ENCODE measurements at places on chromosomes 6 and 20.

- no peak for DNase-seq
Observed at GRCh38 chr20:38855356-38855755, 49.9 kb downstream of the PPP1R16B start.

DNA sequence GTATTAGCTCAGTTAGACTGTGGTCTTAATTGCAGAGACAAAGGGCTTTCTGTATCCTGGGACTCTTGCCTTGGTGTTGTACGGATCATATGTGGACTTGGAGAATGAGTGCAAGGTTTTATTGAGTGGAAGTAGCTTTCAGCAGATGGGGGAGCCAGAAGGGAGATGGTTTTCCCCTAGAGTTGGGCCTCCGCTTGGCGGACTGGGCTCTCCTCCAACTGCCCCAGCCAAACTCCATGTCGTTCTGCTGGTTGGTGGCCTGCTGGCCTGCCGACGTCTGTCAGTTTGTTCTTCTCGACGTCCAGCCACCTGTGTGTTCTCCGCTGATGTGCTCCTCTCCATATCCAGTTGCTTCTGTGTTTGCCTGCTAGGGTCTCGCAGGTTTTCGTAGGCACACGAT is 189.5 kb upstream of the FLRT3 start:
- DNase-seq, result no peak

- no peak for DNase-seq
Observed at GRCh38 chr6:147397306-147397705, 111.2 kb upstream of the SAMD5 start.

DNA sequence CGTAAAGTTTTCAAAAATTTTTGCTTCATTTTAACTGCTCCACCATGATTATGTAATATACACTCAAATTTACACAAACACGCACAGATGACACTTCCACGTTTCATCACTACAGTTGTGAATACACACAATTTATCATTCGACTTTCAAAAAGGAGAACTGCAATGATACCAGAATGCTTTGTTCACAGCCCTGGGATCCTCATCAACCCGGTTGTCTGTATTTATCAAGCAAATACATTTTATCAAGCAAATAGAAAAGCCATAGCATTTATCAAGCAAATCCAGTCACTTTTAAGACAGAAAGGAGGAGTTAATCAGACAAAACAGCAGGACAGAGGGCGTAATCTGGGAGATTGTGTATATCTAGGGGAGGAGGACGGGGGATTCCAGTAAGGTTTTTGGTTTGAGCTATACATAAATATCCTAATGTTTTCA is 20.3 kb upstream of the ABT1 start:
- no peak for DNase-seq

DNA sequence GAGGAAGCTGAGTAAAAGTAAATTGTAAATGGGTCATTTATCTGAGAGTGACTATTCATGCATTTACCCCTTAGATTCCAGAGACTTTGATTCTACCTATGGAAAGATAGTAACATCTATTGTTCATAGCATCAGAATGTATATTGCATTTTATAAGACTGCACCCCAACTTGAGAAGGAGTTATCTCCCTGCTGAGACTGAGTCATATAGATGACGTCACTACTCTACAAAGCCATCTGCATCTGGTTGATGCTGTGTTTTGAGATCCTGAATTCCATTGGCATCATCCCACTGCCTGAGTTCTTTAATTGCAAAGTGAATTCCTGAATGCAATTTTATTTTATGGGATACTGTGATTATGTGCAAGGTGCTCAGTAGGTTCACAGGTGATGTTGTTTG is 444.0 kb upstream of the SLC35B3 start:
- DNase-seq, result no peak

- no peak for DNase-seq
Observed at GRCh38 chr6:2021713-2022125, 223.7 kb downstream of the GMDS start.

DNA sequence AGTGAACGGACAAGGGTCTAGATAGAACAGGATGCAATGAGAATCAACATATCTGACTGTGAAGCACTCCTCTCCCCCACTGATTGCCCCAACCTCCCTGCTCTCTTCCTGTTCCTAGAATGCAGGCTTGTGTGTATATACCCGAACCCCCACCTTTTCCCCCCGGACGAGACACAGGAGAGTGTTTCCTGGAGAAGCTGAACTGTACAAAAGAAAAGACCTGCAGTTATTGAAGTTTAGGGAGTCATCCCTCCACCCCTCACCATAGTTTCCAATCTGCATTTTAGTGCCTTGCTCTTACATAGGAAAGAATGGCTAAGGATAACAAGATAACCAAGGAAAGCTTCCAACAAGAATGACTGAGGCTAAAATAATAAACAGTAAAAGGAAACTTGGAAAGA is 55.5 kb upstream of the PDE10A start:
- DNase-seq, result no peak

DNA sequence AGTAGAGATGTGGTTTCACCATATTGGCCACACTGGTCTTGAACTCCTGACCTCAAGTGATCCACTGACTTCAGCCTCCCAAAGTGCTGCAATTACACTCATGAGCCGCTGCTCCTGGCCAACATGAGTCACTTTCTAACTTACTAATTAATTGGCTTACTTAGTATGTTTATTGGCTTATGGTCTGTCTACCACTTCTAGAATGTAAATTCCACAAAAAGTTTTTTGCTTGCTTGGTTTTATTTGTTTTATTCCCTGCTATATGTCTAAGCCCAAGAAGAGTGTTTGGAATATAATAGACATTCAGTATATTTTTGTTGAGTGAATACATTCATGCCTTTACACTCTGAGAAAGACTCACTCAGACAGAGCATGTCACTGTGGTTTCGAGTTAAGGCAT is 86.0 kb downstream of the SAMD3 start:
- no peak for DNase-seq

DNA sequence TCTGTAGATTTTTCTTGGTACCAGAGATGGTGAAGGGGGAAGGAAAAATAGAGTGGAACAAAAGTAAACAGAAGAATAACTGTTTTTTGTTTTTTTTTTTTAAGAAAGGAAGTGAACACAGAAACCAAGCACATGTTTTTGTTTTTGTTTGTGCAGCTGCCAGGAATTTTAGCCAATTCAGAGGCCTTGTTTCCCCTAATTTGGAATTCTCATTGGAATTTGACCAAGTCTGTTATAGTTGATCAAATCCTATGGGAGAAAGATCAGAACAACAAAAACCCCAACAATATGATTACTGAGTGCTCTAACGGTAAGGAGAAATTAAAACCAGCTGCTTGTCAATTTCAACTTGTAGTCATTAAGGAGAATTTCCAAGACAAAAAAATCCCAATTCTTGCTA is 18.2 kb upstream of the IL22RA2 start:
- no peak for DNase-seq

DNA sequence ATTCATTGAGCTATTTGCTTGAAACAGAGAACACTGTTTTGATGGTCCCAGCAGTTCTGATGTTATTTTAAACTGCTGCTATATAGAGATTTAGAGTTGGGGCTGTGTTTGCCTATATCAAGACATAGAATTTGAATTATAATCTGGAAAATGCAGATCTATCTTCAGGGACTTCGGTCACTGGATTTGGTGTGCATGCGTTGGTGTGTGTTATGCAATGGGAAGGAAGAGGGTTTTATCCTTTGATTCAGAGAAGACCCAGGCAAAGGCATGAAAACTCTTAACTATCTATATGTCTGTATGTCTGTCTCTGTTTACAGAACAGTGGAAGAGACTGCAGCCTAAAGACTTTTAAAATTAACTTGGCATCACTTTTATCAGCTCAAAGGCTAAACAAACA is 2.0 kb downstream of the ADGRB3 start:
- no peak for DNase-seq

- DNase-seq, result no peak
Observed at GRCh38 chr20:64105846-64106434, 1.4 kb downstream of the NPBWR2 start.

- DNase-seq, result no peak
Observed at GRCh38 chr6:154591234-154591633, 80.7 kb upstream of the CNKSR3 start.

- DNase-seq, result no peak
Observed at GRCh38 chr6:108714101-108714765, 134.0 kb upstream of the ARMC2 start.

DNA sequence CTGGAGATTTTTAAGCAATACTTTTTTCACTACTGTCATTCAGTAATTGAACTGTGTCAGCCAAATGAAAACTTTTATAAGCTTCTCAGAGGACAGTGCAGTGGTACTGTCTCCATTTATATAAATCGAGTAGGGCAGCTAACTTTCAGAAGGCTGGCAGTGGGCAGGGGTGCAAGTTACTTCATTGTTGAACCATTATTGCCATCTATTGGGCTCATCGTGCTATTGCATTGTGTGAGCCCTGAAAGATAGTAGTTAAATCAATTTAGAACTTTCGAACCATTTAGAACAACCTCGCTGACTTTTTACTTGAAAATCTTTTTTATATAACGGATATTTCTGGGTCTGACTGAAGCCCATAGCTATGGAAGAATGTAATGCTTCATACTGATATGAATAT is 347.8 kb upstream of the PLCB4 start:
- peak; percentile 30 for DNase-seq

DNA sequence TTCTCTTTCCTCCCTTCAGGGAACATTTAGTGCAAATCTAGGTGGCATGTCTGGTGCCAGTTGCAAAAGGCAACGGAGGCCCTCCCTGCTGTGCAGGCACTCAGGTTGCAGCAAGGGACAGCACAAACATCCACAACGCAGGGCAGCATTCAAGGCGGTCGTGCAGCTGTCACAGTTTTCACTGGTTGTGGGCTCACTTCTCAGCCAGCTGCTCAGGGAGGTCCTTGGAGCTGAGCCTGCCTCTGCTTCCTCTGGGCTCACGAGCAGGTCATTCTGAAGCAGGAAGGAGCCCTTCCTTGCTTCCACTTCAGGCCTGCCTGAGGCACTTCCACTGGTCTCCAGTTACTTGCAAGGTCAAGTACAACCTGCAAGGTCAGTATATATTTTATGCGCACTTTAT is 3.8 kb upstream of the NPEPL1 start:
- no peak for DNase-seq

- peak; percentile 35 for DNase-seq
Observed at GRCh38 chr20:52083627-52084232, 107.8 kb downstream of the ZFP64 start.

GRCh38 chr6:111080698-111081097 is 6.6 kb upstream of the SLC16A10 start:
- no peak for DNase-seq

DNA sequence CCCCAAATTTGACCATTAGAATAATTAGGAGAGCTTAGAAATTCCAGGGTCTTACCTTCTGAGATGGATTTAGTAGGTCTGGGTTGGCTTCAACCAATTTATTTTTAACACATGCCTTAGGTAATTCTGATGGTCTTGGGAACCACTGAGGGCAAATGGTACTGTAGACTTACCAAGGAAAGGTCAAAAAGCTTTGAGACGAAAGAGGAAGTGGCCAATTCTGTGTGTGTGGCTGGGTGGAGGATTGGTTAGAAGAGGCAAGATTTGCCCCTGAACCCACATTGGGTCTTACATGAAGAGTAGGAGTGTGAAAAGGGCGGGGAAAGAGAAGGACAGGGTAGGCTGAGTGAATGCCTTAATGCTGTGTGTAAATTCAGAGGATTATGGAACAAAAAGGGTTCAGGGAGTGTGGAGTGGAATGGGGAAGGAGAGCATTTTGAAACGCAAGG is 2.7 kb downstream of the ITCH start:
- DNase-seq, result no peak

- no peak for DNase-seq
Observed at GRCh38 chr6:43949551-43949991, 177.7 kb downstream of the MRPL14 start.

- DNase-seq, result no peak
Observed at GRCh38 chr6:111119571-111120329, 32.4 kb downstream of the SLC16A10 start.

DNA sequence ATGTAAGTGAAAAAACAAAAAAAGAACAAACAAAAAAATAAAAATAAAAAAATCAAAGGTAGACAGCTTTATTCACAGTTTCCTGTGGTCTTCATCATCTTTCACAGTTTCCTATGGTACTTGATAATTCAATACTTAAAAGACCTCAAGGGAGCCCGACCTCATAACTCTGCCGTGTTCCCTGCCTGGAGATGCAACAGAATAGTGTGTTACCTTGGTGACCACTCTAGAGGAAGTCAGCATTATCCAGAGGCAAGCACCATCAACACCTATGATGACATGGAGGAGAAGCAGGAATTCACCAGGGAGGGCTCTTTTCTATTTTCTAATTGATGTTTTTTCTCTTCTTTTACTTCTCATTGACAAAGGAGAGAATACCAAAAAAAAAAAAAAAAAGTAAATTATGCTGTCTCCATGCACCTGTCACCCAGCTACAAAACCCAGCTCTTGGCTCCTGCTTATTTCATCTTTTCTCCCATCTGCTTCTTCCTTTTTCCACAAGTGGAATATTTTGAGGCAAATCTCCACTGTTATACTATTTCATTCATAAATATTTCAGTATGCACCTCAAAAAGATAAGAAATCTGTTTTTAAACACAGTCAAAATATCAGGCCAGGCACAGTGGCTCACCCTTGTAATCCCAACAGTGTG is 95.8 kb upstream of the STXBP5 start:
- DNase-seq, result no peak

DNA sequence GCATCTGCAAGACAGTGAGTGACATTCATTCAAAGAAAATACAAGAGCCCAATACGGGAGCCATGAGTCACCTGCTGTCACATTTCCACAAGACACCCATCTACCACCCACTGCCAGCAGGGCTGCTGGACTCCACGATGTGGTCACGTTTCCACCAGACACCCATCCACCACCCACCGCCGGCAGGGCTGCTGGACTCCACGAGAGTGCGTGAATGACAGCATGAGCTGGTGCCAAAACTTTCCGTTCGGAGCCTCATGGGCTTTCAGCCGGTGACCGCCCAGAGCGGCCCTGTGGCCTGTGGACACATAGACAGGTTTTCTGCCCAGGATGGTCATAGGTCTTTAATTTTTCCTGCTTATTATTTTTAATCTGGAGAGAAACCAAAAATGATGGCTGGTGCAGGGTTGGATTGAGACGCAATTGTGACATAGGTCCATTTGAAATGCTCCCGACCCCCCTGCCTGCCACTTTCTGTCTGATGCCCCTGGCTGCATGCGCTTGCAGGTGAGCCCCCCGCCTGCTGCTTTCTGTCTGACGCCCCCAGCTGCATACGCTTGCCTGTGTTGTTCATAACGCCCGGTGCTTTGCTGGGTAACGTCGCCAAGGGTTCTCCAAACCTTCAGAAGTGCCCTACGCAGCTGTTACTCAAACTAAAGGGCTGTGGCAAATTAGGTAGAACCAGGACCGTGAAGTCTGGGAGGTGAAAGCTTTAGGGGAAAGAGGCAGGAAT is 59.1 kb upstream of the SMOC2 start:
- DNase-seq, result no peak

Data from right kidney (tissue), 9 donors.